Astrocyte of the spinal cord (primary cell): ENCODE measurements at places on chromosomes 1 and 21.

- DNase-seq = peak; percentile 89
Measured at GRCh38 chr1:243421784-243422183, 165.9 kb downstream of the SDCCAG8 start.

GRCh38 chr1:13899856-13900255 lies 199.9 kb downstream of the PRDM2 start:
- DNase-seq = no peak

GRCh38 chr1:9537863-9538668 lies 1.2 kb upstream of the SLC25A33 start:
- no peak for DNase-seq

GRCh38 chr1:19360016-19360415 lies 47.9 kb downstream of the SLC66A1 start:
- DNase-seq = no peak

GRCh38 chr1:221699577-221699976 lies 42.3 kb downstream of the DUSP10 start:
- DNase-seq = peak; percentile 65

GRCh38 chr21:46456750-46457149 lies 1.9 kb upstream of the DIP2A start:
- DNase-seq = no peak

DNA sequence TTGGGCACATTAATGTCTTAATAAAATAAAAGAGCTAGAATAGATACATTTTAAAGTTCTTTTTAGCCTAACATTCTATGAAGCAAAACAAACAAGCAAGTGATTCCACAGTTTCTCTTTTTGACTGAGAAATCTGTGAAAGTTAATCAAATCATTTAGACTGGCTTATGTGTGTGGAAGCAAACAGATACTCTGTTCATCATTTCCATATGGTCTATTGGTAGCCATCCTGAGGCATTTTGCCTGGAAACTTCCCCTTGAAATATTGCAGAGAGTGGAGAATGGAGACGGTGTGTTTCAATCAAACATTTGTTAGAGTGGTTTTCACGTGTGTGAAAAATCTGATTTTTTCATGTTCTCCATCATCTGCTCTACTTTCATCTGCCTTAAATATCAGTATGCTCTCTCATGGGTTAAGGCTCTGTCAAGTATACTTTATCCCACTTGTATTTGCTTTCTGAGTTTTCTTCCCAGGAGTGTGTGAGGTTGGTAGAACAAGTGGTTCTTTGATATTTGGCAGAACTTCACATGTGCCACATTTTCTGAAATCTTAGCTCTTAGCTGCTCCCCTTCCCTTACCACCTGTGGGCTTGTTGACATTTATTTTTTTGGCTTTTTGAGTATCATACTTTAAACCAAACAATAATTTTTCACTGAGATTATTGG lies 139.1 kb upstream of the PTGFR start:
- DNase-seq = no peak

DNA sequence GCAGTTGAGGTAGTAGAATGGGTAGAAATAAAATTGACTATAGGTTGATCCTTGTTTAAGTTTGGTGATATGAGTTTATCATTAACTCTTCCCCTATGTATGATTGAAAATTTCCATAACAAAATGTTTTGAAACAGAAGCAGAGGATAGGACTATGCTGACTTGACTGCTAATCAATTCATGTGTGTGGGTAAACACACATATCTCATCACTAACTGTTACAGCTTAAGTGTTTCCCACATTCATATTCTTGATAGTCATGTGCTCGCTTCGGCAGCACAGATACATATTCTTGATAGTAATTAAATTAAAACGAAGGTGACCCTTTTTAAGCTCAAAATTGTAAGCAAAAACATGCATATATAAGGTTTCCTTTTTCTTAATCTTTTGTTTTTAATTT lies 68.2 kb upstream of the SAMSN1 start:
- no peak for DNase-seq

- peak; percentile 50 for DNase-seq
Measured at GRCh38 chr21:33684923-33685560, 42.7 kb downstream of the ITSN1 start.

DNA sequence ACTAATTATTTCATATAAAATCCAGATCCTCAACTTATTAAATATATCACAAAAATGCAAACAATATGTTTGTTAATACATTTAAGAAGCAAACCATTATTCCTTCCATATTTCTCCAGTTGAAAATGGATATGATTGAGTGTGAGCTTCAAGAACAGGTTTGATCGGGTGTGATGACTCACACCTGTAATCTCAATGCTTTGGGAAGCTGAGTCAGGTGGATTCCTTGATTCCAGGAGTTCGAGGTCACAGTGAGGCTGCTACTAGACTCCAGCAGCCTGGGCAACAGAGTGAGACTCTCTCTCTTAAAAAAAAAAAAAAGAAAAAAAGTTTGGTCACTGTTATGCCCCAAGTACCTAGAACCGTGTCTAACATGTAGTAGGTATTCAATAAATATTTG lies 42.9 kb upstream of the RRP15 start:
- no peak for DNase-seq

DNA sequence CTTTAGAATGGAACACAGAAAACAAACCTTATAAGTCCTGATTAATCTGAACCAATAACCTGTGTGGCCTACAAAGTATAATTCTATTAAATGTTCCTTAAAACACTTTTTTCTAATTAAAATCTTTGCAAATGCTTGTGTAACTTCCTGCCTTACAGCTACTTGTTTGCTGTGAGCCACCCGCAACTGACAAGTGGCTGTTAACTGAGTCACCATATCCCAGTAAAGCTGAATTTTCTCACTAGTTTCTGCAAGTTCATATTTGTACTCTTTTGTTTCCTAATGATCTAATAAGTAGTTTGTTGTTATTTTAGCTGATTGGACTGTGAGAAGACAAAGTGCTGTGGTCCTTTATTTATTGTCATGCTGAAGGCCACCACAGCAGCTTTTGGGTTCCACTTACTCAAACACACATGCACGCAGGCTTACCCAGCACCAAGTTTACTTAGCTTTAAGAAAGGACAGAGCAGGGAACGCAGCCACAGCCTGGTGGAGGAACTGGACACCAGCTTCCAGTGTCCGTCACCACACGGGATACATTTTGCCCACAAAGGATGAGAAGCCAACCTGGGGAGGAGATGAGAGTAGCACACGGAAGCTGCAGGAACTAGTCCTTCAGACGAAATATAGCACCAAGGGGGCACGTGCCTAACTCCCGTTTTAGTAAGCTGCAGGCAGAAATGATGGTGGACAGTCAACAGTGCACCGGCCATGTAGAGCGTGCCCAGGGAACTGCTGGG lies 47.8 kb downstream of the LCA5L start:
- DNase-seq = no peak

DNA sequence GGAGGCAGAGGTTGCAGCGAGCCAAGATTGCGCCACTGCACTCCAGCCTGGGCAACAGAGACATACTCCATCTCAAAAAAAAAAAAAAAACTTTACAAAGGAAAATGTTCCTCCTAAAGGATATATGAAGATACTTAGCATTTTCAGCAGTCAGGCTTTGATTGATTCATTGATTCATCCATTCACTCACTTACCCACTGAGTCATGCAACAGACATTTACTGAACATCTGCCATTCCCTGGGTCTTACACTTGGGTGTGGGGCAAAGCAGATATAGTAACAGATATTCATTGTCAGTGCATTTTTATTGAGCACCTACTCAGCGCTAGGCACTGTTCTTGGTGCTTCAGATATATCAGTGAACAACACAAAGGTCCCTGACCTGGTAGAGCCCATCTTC lies 5.6 kb upstream of the LACTBL1 start:
- DNase-seq = peak; percentile 34

DNA sequence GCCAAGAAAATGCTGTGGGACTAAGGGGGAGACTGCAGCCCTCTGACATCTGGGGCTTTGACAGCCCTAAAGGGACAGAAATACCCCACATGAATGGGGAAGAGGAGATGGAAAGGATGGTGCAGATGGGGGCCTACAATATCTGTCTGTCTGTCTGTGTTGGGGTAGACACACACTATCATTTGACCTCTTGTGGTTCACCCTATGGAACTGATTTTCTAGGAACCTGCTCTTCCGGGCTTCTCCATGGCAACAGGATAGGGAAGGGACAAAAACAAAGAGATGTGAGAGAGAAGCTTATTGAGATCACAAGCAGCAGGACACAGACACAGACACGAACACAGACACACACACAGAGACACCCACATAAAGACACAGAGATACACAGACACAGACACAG lies 17.1 kb downstream of the KIF21B start:
- no peak for DNase-seq

GRCh38 chr1:206725109-206725963 lies 40.6 kb downstream of the MAPKAPK2 start:
- peak; percentile 32 for DNase-seq

DNA sequence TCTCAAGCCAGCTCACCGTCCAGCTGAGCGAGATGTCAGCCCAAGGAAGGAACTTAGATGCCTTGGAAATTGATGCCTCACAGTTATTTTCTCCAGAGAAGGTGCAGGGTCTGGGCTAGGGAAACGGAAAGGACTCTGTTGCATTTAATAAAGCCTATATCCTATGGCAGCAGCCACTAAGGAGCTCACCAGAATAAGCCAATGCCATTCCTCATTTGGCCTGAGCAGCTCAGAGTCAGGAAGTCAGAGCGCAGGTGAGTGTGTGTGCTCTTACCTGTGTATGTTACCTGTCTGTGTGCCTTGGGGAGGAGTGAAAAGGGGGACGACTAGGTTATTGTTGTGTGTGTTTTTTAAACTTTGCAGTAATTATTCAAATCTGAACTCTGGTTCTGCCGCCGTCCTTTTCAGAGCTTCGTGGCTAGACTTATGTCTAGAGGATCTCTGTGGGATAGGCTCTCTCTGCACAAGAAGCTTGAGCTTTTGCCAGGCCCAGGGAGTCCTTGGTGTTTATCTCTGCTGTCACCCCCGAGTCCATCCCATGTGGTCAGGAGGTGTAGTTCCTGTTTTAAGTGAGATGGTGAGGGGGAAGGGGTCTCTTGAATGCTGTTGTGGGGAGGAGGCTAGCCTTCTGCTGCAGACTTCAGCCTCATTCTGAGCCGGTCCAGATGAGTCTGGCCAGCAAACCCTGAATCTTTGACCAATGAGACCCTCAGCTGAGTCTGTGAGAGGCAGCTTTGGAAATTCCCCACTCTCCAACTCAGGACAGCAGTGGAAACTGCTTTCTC lies 2.4 kb downstream of the TMCC2 start:
- no peak for DNase-seq

DNA sequence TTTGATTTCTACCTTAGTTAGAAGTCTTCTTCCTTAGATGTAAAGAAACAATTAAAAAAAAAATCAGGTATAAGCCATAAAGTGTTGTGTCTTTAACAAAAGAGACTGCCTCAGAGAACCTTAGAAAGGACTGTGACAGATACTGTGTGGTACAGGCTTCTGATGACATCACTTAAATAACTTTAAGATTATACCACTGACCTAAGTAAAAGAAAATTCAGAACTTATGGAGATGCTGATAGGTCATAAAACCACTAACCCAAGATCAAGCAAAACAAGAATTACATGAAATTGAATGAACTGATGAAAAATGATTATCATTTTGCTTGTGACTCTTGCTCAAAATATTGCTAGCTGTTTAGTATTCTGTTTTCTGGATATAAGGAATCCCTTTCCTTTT lies 220.8 kb downstream of the NRIP1 start:
- no peak for DNase-seq

- DNase-seq = no peak
Measured at GRCh38 chr1:110770832-110771231, 96.1 kb upstream of the KCNA3 start.

DNA sequence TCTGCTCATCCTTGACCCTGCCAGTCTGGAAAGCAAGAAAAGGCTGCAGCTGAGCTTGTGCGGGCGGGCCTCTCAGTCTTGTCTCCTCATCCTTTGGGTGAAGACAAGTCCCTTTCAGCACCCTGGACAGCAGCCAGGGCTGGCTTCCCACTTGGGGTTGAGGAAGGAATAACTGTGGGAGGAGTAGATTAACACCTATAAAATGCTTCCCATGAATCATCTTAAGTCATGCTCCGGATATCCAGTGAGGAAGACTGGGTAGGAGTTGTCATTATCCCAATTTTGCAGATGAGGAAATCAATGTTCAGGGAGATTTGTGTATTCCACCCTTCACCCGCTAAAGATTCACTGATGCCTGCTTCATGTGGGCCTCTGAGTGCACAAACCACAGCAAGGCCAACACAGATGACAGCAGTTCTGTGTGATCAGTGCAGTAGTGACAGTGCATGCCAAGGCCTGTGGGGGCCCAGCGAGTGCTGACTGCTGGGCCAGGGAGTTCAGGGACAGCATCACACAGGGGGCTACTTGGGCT lies 20.1 kb upstream of the COL16A1 start:
- DNase-seq = peak; percentile 78

DNA sequence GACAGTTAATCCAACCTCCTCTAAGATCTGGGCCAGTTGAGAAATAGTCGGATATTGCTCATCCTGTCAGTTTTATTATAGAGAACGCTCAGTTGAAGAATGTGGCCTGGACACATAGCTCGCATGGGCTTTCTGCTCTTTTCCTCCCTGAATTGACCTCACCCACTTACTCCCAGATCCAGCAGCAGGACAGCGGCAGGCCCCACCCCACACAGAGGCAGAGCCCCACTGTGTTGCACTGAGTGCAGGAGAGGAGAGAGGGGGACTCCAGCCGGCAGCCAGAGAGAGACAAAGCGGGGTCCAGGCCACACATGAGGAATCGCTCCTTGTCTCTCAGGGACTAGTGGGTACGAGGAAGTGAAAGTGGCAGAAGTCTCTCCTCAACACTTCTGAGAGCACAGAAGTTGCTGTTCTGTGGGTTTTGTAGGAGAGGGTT lies 78.6 kb downstream of the LAMC1 start:
- DNase-seq = no peak

GRCh38 chr1:172453607-172454006 lies 9.7 kb upstream of the PIGC start:
- no peak for DNase-seq

GRCh38 chr1:13556224-13556764 lies 27.3 kb upstream of the PDPN start:
- DNase-seq = no peak

GRCh38 chr1:219085988-219086387 lies 87.7 kb upstream of the LYPLAL1 start:
- peak; percentile 14 for DNase-seq

GRCh38 chr1:184472136-184472535 lies 85.3 kb downstream of the C1orf21 start:
- no peak for DNase-seq

- no peak for DNase-seq
Measured at GRCh38 chr21:41403331-41403730, 22.7 kb upstream of the MX1 start.
